ENCODE measurements at places on chromosomes 12 and 14. TPM values are rescaled to one million over a fixed set of nuclear protein-coding genes. Genes with fewer than 3 reads are reported as not detected.

Gene TMTC1
- 34.7 TPM for total RNA-seq

- no peaks in the 10 kb centered on the region for H3K4me1 ChIP-seq
- no peak overlapping the region for H3K27ac ChIP-seq
- H3K36me3 ChIP-seq = no peaks in the 10 kb centered on the region
- no peak overlapping the region for H3K4me3 ChIP-seq
- DNase-seq = peak; percentile 38
- H3K27me3 ChIP-seq = no peaks in the 10 kb centered on the region
Observed at GRCh38 chr12:75599061-75599460, 87.7 kb upstream of the KRR1 start.

- no peak overlapping the region for H3K27ac ChIP-seq
- H3K4me1 ChIP-seq = no peaks in the 10 kb centered on the region
- no peaks in the 10 kb centered on the region for H3K27me3 ChIP-seq
- no peak overlapping the region for H3K4me3 ChIP-seq
- DNase-seq = no peak
Observed at GRCh38 chr12:89817501-89818226, 109.0 kb upstream of the ATP2B1 start.

DNA sequence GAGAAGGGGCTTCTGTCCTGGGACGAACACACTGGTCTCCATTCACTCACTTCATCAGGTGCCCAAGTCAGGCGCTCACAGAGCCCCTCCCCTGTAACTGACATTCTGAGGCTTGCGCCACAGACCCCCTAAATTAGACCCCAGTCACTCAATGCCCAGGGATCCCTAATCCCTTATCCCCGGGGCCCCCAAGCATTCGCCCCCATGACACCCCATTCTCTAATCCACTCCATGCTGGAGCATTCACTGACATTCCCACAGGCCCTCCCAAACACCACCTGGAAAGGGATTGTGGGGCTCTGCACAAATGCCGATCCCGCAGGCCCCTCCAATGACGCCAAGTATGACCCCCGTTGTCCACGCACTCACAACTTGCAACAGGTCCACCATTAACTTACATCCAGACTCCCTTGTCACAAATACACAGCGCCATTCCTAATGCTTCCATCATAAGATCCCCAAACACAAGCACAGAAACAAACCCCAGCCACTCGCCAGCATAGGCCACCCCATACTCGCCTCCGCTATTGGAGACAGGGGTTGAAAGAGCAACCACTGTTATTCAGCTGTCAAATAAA is 1.5 kb downstream of the ZNF605 start:
- H3K27me3 ChIP-seq = no peaks in the 10 kb centered on the region
- H3K27ac ChIP-seq = peak overlapping the region; percentile 97
- H3K4me1 ChIP-seq = peaks cover 17% of the 10 kb centered on the region
- H3K4me3 ChIP-seq = peak overlapping the region; percentile 84
- no peak for DNase-seq
